Fibroblast of gingiva (primary cell): ENCODE measurements at places on chromosomes 11 and 22.

DNA sequence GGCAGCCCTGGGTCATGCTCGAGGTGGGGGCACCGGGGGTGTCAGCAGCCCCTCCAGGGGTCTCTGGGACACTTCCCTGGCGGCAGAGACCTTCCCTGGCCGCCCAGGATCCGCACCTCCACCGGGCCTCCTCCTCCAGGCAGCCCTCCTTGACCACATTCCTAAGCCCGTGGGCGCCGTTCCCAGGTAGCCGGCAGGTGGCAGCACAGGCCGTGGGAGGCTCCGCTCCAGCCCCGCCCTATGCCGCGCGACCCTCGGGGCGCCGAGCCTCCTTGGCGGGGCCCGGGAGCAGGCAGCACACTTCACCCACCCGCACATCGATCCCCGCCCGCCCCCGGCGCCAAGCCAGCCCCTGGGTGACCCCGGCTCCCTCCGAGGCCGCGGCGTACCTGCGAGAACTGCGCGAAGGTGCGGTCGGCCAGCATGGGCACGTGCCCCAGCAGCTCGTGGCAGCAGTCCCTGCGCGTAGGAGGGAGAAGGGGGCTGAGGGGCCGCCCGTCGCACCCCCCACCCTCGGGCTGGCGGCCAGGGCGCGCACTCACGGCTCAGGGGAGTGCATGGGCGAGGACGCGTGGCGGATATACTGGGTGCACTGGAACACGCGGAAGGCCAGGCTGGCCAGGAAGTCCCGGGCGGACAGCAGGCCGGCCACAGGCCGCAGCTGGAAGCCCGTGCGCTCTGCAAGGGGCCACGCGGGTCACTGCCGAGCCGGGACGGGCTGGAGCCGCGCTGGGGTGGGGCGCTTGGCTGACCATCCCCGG lies 5.3 kb upstream of the INS start:
- no peak for DNase-seq

GRCh38 chr11:21612326-21612725 lies 580.6 kb upstream of the ANO5 start:
- DNase-seq = no peak

DNA sequence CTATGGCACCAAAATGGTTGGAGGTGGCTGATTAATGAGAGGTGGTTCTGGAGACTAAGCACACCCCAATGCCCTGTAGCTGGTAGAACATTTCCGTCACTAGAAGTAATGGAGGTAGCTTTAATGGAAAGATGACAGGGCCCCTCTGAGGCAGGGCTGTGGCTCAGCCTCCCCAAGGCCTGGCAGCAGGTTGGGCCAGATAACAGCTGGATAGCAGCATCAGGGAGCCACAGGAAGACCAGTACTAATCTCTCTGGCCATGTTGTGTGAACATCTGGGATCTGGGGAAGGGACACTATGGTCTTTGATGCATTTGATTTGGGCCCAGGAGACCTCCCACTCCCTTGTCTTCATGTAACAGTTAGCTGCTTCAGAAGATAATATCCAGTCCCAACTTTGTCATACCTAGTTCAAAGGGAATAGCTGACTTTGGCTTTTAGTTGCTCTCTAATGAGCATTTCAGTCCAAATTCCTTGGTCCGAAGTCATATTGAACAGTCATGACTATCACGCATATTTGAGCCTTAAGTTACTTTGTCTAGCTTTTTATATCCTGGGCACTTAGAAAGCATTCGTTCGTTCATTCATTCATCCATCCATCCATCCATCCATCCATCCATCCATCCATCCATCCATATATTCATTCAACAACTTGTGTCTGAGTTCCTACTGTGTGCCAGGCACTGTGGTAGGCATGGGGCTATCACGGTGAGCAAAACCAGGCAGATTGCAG lies 53.0 kb upstream of the LMO2 start:
- no peak for DNase-seq

DNA sequence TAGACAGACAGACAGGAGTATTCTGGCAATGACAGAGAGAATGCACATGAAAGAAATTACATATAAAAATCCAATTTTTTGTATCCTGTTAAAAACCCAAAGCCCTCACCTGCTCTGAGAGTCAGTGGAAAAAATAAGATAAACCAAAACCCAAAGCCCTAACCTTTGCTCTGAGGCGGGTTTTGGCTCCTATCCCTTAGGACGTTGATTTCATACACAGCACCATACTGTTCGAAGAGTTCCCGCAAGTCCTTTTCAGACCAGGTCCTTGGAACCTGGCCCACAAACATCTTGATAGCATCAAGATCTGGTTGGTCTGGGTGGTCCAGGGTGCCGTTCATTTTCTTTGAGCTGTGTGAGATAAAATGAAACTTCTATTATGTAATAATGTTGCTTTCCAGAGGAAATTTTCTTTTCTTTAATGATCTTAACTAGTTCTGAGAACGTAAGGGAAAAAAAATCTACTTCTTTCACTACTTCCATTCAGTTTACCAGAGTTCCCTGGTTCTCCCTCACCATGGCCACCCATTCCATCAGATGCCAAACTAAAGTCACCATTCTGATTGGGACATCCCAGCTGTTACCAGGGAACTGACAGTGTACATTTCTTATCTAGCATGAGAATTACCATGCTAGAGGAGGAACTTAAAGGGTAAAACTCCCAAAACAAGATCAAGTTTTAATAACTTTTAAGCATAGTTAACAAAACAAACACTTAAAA lies 39.9 kb upstream of the RAPSN start:
- DNase-seq = no peak

DNA sequence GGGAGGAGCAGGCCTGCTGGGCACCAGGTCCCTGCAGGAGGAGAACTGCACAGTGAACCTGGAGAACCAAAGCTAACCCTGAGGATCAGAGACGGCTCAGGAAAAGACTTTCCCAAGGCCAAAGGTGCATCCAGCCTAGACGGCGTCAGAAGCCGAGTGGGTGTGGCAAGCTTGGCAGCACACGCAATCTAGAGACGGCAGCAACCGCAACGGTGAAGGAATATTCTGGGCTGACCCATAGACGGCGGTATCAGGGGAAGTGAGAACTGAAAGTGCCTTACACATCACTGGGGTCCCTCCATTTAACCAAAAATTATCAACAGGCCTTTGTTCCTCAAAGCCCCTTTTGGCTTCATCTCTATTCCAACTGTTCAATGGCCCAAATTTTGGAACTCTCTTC lies 26.2 kb downstream of the SPATA19 start:
- DNase-seq = no peak
